NCI-H526 (cell line): ENCODE measurements at places on chromosomes 5 and 9.

GRCh38 chr5:76443066-76443800 lies 40.1 kb downstream of the IQGAP2 start:
- no peak for DNase-seq

GRCh38 chr9:21831841-21832509 lies 29.5 kb downstream of the MTAP start:
- no peak for DNase-seq

DNA sequence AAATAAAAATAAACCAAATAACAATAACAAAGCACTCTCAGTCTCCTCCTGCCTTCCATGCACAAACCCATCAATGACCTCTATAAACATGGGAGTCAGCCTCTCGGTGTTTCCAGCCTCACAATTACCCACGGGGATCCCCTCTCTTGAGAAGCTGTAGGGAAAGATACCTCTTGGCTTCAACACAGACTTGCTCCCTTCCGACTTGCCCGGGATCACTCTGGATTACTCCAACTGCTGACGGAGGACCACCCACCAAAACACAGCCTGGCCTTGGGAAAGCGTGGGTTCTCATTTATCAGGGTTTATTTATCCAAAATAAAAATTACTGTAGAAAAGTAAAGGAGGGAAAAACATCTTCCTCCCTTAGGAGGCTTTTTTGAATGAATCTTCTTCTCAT lies 11.5 kb upstream of the NKX2-5 start:
- no peak for DNase-seq

DNA sequence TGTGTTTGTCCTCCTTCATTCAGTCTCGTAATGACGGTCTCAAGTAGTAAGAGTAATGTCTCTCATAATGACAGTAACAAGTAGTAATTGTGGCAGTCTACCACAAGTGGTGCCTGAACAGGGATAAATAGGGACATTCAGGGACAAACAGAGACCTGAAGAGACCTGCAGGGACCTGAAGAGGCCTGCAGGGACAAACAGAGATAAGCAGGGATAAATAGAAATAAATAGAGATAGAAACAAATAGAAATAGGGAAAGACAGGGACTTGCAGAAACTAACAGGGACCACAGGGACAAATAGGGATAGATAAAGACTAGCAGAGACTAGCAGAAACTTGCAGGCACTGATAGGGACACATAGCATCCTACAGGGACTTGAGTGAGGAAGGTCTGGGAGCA lies 7.9 kb downstream of the UGT3A2 start:
- DNase-seq, result no peak

GRCh38 chr9:75001719-75002421 lies 26.2 kb downstream of the CARNMT1 start:
- DNase-seq, result peak; percentile 75
